Suprapubic skin (tissue), 4 donors: ENCODE measurements at places on chromosomes 3 and 15.
A peak's percentile ranks its signal among the peaks of the same experiment; 100 is the strongest.

GRCh38 chr3:49277383-49277775 lies 347 bp upstream of the C3orf62 start:
- no peak for DNase-seq

GRCh38 chr3:126753191-126754160 lies 49.4 kb downstream of the CHCHD6 start:
- DNase-seq, result peak; percentile 74

GRCh38 chr3:187770224-187770623 lies 25.0 kb upstream of the BCL6 start:
- DNase-seq, result no peak

GRCh38 chr3:9397906-9398699 lies 688 bp downstream of the SETD5 start:
- DNase-seq, result peak; percentile 85

DNA sequence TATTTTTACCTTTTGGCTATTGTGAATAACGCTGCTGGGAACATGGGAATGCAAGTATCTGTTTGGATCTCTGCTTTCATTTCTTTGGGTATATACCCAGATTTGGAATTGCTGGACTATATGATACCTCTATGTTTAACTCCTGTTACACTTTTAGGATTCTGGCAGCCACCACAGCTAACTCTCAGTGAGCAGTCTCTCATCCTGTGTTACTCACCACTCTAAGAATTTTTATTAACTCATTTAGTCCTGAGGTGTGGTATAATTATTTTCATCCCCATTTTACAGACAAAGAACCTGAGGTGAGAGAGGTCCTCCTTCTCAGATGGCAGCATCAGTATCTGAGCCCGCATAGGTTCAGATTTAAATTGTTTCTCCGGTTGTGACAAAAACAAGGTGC lies 1.1 kb downstream of the SPATA12 start:
- DNase-seq, result no peak

GRCh38 chr3:127222163-127222562 lies 29.2 kb downstream of the PRR23E start:
- DNase-seq, result no peak

GRCh38 chr3:37491343-37491742 lies 317.0 kb upstream of the LRRFIP2 start:
- no peak for DNase-seq

DNA sequence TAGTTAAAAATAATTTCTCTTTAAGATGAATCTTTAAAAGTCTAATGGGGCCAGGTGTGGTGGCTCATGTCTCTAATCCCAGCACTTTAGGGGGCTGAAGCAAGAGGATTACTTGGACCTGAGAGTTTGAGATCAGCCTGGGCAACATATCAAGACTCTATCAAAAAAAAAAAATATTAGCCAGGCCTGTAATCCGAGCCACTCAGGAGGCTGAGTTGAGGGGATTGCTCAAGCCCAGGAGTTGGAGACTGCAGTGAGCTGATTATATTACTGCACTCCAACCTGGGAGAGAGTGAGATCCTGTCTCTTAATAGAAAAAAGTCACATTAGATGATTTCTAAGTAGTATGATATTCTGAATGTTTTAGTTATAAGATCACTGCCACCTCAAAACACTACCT lies 322.0 kb upstream of the MANF start:
- DNase-seq, result no peak

GRCh38 chr3:180626844-180627243 lies 24.9 kb downstream of the TTC14 start:
- no peak for DNase-seq

DNA sequence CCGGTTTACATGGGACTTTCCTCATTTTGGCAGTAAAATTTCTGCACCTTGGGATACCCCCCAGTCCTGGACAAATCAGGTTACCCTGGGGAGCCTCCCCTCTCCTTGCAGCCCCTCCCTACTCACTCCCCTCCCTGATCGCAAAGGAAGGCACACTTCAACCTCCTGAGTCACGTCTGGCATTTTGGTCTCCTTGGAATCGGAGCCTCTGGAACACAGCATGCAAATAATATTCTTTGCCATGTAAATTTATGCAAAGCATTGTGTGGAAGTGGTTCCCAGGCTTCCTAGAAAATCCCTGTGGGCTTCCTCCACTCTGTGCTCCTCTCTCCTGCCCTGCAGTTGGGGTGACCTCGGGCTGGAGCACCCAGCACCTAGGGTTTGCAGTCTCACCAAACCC lies 11.6 kb downstream of the SCN5A start:
- no peak for DNase-seq

DNA sequence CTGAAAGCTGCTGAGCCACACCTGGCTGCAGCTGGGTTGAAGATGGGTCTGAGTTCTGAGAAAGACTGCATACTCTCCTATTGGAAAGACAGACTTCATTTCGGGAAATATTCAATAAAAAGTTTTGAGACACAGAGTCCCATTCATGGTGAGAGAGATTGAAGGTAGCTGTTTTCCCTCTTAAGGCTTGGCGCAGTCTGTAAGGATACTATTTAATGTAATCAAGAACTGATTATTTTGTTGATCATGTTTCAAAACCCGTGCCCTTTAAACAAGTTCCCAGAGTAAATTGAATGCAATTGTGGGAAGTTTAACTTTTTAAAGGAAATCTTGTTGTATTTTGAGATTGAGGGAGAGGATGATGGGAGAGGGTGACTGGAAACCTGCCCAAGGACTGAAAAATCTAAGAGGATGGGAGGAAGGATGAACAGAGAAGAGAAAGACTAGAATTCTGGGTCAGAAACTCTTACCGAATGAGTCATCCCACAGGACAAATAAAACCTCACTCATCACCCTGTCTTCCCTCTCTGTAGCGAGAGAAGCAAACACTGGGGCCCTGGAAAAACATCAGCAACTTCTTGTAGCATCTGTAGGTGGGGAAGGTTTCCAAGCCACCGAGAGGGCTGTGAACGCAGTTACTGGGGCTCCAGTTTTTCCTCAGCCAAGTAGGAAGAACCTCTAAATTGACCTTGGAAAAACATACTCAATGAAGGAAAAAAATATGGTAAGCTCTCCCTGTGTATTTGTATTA lies 193.2 kb upstream of the TPRG1 start:
- no peak for DNase-seq

DNA sequence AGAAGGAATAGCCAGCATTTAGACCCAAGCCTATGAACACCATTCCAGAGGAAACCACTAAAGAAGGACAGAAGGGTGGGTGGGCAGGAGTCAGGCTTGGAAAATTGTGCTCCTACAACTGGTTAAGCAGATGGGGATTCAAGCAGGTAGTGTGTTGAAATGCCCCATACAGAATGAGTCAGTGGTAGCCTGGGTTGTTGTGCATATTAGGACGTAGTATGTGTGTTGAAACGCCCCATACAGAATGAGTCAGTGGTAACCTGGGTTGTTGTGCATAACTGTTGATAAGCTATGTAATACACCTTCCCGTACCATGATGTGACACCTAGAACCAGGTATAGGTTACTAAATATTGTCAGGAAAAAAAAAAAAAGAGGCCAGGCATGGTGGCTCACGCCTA lies 34.0 kb downstream of the MINDY4B start:
- no peak for DNase-seq

DNA sequence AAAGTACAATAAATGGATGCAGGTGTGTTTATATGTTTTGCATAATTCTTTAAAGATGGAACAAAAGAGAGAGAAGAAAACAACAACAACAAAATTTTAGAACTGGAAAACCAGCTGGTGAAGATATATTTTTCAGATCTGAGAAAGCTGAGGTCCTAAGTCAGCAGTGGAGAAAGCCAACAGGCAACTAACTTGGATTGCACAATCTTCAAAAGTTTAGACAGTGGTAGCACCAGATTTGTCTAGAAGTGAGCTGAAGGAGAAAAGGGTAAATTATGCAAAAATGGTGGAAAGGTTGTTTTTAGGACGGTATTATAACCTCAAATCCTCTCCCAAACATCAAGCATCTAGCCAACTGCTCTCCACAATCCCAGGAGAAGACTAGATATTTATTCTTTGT lies 17.0 kb downstream of the FGF12 start:
- no peak for DNase-seq

GRCh38 chr3:52084216-52084945 lies 28.0 kb upstream of the DUSP7 start:
- DNase-seq, result no peak

- no peak for DNase-seq
Observed at GRCh38 chr3:62567097-62568021, 194.0 kb upstream of the FEZF2 start.

DNA sequence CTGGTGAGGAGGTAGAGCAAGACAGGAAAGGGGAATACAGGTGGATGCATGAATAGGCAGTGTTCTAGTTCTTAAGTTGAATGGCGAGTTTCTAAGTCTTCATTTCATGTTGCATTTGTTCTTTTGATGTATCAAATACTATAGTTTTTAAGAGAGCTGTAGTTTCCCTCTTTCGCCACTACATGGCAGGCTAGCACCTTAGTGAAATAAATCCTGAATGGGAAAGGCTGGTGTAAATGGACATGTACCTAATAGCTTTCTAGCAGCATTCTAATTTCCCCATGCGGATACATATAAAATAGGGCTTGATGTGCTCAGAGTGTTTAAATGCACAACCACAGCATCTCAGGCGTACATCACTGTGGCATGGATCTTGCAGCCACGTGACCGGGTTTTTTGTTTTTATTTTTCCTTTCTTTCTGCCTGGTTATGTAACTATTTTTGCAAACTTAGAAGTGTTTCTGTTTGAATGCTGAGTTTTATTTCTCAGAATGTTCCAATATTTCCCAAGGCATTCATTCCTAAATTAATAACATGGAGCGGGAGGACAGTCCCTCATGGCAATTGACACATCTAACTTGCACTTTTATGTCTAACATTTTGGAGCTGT lies 23.5 kb upstream of the CLN6 start:
- no peak for DNase-seq

- DNase-seq, result no peak
Observed at GRCh38 chr15:82810890-82811426, 1.5 kb downstream of the WHAMM start.

- no peak for DNase-seq
Observed at GRCh38 chr3:185995352-185995751, 57.5 kb upstream of the TRA2B start.
